ENCODE measurements at places on chromosomes 2 and 18. TPM values are rescaled to one million over a fixed set of nuclear protein-coding genes. Genes with fewer than 3 reads are reported as not detected.

DNA sequence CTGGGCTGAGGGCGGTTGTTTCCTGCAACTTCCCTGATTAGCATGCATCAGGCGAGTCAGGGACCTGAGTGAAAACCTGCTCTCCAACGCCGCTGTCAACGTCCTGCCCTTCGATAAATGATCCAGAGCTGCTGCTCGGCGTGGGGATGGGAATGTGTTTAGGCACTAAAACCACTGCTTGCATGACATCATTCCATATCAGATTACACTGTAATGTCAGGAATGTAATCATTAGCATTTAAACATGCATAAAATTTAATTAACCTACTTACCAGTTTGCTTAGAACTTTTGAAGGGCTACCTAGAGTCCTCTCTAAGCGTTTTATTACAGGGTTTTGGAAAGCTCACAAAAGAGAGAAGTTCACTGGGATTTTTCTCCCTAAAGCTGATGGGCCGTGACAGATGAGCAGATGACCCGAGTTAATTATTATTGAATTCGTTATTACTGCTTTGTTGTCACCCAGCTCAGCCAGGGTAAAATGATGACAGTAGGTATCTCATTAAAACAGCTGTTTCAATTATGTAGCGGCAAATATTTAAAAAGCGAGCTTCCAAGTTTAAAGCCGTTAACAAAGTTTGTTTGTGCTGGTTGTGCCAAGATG is 685.6 kb upstream of the SALL3 start:
- no peak for DNase-seq
- no peak overlapping the region for H3K4me3 ChIP-seq
- H3K27ac ChIP-seq = no peak overlapping the region
- no peaks in the 10 kb centered on the region for H3K27me3 ChIP-seq
- no peaks in the 10 kb centered on the region for H3K36me3 ChIP-seq

The SCYGR4 gene
- not detected for total RNA-seq

The CHST9 gene
- not detected for total RNA-seq

- no peaks in the 10 kb centered on the region for H3K27me3 ChIP-seq
- no peak overlapping the region for H3K4me3 ChIP-seq
- no peak overlapping the region for H3K27ac ChIP-seq
- H3K36me3 ChIP-seq = peaks cover 22% of the 10 kb centered on the region
Observed at GRCh38 chr2:239353692-239354091, 47.1 kb downstream of the HDAC4 start.

DNA sequence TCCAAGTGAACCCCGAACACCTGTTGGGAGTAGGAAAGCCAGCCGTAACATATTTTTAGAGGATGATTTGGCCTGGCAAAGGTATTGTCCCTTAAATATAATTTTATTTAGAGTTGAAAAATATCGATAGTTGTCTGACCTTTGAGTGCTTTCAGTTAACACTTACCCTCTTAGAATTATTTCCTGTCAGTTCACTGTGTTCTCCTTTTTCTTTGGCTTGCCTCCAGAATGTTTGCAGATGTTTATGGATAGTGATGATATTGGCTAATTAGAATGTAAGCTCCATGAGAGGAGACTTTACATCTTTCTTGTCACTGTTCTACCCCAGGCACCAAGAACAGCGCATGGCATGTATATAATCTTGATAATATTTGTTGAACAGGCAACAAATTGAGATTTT is 19.8 kb downstream of the PIKFYVE start:
- DNase-seq = no peak
- peaks cover 49% of the 10 kb centered on the region for H3K36me3 ChIP-seq
- no peaks in the 10 kb centered on the region for H3K27me3 ChIP-seq
- no peak overlapping the region for H3K27ac ChIP-seq
- H3K4me1 ChIP-seq = peaks cover 20% of the 10 kb centered on the region

DNA sequence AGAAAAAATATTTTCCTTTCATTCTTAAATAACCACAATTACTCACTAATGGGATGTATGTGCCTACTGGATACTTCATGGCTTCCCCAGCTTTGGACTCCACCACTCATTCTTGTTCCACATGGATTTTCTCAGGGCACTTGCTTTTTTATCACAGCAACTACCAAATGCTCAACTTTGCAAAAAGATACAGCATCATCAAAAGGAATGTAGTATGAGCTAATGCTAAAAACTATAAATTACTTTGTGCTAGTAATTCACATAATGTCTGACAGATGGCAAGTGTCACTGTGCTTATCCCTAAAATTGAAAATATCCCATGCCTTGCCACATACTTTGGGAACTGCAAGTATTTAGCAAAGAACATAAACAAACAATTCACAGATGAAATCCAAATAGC is 130.4 kb upstream of the ZFP36L2 start:
- peaks cover 4% of the 10 kb centered on the region for H3K36me3 ChIP-seq
- H3K27me3 ChIP-seq = no peaks in the 10 kb centered on the region
- H3K4me3 ChIP-seq = no peak overlapping the region
- no peak for DNase-seq

DNA sequence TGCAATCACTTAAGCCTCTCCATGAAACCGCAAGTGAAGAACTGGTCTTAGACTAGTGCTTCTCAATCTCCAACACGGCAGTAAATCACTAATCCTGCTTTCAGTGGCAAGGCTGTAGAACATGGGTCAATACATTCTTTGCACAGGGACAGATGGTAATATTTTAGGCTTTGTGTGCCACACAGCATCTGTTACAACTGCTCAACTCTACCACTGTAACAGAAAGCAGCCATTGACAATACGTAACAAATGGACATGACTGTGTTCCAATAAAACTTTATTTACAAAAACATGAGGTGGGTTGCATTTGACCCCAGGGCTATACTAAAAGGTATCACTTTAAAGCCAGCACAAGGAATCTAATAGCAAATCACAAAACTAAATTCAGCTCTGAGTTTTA is 51.1 kb downstream of the RNF152 start:
- DNase-seq = no peak
- H3K36me3 ChIP-seq = no peaks in the 10 kb centered on the region
- no peak overlapping the region for H3K27ac ChIP-seq
- H3K4me3 ChIP-seq = no peak overlapping the region

The RRM2 gene
- total RNA-seq = 382 TPM

DNA sequence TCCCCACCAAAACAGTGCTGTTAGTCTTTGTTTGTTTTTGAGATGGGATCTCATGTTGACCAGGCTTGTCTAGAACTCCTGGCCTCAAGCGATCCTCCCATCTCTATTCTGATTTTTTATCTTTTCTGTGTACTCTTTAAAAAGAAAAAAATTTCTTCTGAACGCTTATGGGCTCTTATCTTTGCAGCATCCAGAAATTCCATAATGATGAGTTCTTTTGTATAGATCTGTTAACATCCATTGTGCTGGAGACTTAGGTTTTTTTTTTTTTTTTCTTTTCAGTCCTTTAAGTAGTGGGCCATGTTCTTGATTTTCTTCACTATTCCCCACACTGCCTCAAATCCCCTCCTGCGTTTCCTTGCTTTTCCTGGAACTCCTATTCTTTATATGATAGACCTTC is 31.0 kb downstream of the RBBP8 start:
- H3K4me1 ChIP-seq = peaks cover 8% of the 10 kb centered on the region
- no peak for DNase-seq
- H3K36me3 ChIP-seq = peaks cover 34% of the 10 kb centered on the region
- H3K27me3 ChIP-seq = no peaks in the 10 kb centered on the region
- H3K27ac ChIP-seq = no peak overlapping the region

DNA sequence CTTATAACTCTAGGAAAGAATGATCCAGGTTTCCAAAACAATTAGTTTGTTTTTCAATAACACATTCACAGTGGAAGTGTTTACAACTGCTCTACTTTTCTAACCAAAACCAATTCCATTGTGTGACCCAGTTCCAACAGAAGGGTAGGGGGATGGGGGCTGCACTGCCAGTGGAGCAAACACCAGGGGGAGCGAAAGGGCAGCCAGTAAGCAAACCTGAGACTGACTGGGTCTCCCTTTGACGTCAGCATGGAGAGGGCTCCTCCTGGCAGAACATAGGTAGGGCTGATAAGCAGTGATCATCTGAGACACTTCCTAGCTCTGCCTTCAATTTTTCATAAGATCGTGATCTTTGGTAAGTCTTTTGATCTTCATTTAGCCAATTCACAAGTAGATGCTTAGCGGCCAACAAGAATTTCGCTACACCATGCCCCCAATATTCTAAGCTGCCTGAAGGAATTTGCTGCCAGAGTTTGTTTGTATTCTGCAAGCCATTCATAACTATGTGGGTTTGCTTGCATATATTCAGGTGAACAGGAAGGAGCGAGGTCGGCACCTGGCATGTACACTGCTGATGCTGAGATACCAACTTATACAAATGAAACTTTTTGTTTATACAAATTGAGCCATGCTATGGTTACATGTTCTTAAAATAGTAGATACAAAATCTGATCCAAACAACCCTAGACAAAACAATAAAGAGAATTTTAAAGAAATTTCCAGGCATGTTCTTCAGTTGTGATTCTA is 45.9 kb downstream of the ST6GAL2 start:
- H3K4me3 ChIP-seq = no peak overlapping the region
- H3K4me1 ChIP-seq = no peaks in the 10 kb centered on the region
- H3K36me3 ChIP-seq = no peaks in the 10 kb centered on the region
- no peaks in the 10 kb centered on the region for H3K27me3 ChIP-seq
- no peak overlapping the region for H3K27ac ChIP-seq

GRCh38 chr2:16487686-16488085 is 177.9 kb downstream of the CYRIA start:
- no peak overlapping the region for H3K4me3 ChIP-seq
- H3K4me1 ChIP-seq = no peaks in the 10 kb centered on the region
- H3K27me3 ChIP-seq = peaks cover 4% of the 10 kb centered on the region
- H3K36me3 ChIP-seq = no peaks in the 10 kb centered on the region
- H3K27ac ChIP-seq = no peak overlapping the region

All from activated CD4-positive, alpha-beta T cell treated with anti-CD3 and anti-CD28 coated beads for 36 hours (primary cell).